Vagina (tissue), 2 donors: ENCODE measurements at places on chromosomes 1 and 21.

GRCh38 chr1:15531003-15531402 is 4.4 kb downstream of the DNAJC16 start:
- no peak for DNase-seq

DNA sequence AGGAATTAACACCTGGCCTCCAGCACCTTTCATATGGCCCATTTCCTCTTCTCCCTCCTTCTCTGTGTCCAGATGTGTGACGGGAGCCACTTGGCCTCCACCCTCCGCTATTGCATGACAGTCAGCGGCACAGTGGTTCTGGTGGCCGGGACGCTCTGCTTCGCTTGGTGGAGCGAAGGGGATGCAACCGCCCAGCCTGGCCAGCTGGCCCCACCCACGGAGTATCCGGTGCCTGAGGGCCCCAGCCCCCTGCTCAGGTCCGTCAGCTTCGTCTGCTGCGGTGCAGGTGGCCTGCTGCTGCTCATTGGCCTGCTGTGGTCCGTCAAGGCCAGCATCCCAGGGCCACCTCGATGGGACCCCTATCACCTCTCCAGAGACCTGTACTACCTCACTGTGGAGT is 5.6 kb downstream of the TMEM61 start:
- no peak for DNase-seq

GRCh38 chr1:245173446-245174211 is 18.8 kb downstream of the KIF26B start:
- DNase-seq: no peak

- DNase-seq: no peak
These were observed 19.5 kb downstream of the SPATA17 start for GRCh38 chr1:217650674-217651073.

GRCh38 chr1:232302376-232303221 is 327.3 kb downstream of the SIPA1L2 start:
- DNase-seq: no peak

- DNase-seq: no peak
These were observed 32.2 kb upstream of the CYP4X1 start for GRCh38 chr1:46991083-46991923.

DNA sequence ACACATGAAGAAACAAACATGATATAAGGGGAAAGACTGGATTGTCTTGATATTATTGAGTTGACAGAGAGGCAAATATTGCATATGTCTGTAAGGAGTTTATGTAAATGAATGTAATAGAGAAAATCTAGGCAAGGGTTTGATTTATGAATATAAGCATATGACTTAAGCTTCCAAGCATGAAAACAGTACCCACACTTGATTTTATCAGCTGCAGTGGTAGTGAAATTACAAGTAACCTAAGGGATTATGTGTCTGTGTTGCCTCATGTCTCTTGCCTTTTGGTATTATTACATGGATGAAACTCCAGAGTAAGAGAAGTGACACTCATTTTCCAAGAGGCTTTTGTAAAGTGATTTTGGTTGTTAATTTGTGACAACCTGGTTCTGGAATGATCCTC is 1678.9 kb downstream of the KCNT2 start:
- DNase-seq: no peak

GRCh38 chr1:11880911-11881748 is 22.4 kb upstream of the NPPB start:
- no peak for DNase-seq

- DNase-seq: no peak
These were observed 21.4 kb upstream of the ALDH4A1 start for GRCh38 chr1:18923756-18924211.

GRCh38 chr21:44872323-44872648 is 1.2 kb downstream of the PTTG1IP start:
- no peak for DNase-seq

DNA sequence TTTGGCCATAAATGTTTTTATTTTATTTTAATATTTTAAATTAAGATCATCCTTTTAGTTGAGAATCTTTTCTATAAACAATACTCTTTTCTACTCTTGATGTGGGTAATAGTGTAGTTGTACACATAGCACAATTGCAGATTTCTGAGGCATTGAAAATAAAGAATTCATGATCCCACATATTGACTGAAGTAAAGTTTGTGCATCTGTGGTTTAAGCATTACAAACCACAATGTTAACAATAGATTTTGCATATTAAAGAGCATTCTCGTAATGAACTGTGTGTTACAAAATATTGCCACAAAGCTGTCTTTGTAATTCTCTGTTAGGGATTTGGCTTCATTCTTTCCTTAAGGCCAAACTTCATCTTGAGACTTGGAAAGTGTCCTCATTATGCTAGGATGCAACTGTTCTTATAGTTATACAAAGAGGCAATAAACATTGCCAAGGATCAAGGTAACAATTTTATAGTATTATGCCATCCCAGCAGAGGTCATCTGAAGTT is 256.8 kb downstream of the OLFM3 start:
- DNase-seq: no peak

DNA sequence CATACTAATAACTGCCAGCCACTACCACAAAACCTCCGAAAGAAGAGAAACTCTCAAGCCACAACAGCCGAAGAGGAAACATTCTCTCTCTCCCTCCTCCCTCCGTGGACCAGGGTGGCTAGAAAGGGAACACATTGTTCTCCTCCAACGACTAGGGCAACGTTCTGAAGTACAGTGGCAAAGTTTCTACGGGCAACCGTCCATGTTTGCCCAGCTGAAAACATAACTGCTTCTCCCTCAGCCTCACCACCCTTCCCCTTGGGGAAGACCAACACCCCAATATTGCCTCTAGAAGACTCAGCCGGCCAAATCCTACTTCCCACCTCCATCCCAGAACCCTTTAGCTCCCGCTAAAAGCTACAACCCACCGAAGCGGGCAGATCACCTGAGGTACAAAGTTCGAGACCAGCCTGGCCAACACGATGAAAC is 2.0 kb downstream of the GLUL start:
- no peak for DNase-seq

GRCh38 chr21:41966041-41966833 is 12.4 kb upstream of the C2CD2 start:
- no peak for DNase-seq

DNA sequence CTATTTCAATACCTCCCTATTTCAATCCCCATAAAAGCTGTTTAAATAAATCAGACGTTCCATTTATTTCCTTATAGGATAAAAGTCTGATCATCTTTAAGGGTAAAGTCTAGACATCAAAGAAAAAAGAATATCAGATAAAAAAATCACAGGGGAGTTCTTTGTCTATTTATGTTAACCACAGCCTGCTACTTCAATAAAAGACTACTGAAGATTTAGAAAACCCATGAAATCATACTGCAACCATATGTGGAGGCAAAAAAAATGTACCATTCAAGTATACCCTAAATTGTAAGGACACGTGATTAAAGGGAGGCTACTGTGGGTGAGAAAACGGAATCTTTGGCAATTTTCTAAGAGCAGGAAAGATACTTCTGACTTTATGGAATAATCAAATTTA is 108.2 kb upstream of the TNFSF4 start:
- DNase-seq: no peak

GRCh38 chr1:7481194-7481593 is 289.9 kb upstream of the VAMP3 start:
- no peak for DNase-seq

GRCh38 chr1:205339717-205340116 is 17.0 kb downstream of the KLHDC8A start:
- no peak for DNase-seq

DNA sequence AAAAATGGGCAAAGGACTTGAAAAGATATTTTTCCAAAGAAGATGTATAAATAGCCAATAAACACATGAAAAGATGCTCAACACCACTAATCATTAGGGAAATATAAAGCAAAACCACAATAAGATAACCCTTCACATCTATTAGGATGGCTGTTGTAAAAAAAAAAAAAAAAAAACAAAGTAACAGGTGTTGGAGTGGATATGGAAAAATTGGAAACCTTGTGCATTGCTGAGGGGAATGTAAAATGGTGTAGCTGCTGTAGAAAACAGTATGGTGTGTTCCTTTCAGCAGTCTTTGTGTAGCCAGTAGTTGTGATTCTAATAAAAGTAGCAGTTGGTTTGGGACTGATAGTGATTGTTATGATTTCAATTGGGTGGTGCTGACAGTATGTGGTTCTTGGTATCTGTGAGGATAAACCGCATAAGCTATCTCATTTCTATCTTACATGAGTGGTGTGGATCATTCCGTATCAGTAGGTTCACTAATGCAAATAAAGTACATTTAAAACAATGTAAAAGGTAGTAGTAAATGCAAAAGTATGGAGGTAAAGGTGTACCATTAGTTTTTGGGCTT is 19.9 kb downstream of the MAN1A2 start:
- DNase-seq: no peak

DNA sequence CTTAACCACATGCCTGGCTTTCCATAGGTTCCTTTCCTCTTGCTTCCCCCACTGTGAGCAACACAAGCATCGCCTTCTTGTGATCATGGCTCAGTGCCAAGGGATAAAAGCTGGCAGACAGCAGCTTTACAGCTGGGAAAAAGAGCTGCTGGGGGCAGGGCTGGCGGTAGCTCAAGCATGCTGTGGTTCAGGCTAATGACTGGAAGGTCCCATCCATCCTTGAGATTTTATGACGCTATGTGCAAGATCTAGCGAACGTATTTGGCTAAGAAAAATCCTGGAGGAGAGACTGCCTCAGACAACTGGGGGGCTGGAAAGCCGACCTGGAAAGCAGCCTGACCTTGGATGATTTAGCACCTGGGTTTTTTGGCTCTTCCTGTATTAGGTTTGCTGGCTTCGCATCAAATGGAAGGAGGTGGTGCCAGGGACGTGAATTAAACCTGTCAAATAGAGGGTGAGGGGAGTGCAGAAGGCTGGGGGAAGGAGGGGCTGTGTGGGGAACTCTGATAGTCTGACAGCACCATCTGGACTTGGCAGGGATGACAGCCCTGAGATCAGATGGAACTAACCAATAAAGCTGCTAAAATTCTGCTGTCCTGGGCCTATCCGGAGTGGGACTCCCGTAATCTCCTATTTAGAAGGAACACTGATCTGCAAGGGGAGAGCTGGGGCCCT is 34.8 kb downstream of the ZMYND12 start:
- no peak for DNase-seq

DNA sequence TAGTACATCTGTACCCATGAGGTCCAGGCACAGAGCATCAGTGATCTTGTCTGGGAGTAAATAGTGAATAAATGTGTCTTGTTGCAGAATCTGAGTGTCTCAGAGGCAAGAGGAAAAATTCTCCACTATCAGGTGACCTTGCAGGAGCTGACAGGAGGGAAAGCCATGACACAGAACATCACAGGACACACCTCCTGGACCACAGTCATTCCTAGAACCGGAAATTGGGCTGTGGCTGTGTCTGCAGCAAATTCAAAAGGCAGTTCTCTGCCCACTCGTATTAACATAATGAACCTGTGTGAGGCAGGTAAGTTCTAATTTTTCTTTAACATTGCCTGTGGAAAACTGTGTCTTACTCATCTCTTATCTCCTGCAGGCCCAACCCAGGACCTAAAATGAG is 43.1 kb downstream of the IL12RB2 start:
- DNase-seq: no peak

GRCh38 chr1:51946300-51946699 is 44.2 kb downstream of the RAB3B start:
- no peak for DNase-seq

- no peak for DNase-seq
These were observed 1.1 kb downstream of the LUZP1 start for GRCh38 chr1:23167353-23168078.

- no peak for DNase-seq
These were observed 314.4 kb upstream of the VAMP3 start for GRCh38 chr1:7456722-7457082.
